ENCODE measurements at places on chromosomes 2 and 18. TPM values are rescaled to one million over a fixed set of nuclear protein-coding genes. Genes with fewer than 3 reads are reported as not detected.

The GALM gene
- 26.3 TPM for total RNA-seq

The KLHL41 gene
- total RNA-seq: not detected

The CNGA3 gene
- total RNA-seq: not detected

DNA sequence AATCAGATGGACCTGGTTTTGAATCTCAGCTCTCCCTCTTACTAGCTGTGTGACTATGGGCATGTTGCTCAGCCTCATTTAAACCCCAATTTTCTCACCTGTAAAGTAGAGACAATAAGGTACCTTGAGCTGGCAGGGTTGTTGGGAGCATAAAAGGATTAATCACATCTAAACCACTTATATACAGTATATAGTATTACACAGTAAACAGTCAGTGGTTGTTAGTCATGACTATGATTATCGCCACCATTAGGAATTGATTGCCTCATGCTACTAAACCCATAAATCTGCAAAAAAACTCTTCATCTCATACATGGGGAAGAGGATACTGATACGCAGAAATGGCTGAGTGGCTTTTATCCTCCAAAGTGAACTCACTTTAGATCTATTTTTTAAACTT is 65.8 kb downstream of the INO80D start:
- no peak overlapping the region for H3K27ac ChIP-seq
- H3K36me3 ChIP-seq: no peaks in the 10 kb centered on the region
- no peaks in the 10 kb centered on the region for H3K27me3 ChIP-seq
- H3K4me1 ChIP-seq: no peaks in the 10 kb centered on the region
- no peak for DNase-seq
- no peak overlapping the region for H3K4me3 ChIP-seq

DNA sequence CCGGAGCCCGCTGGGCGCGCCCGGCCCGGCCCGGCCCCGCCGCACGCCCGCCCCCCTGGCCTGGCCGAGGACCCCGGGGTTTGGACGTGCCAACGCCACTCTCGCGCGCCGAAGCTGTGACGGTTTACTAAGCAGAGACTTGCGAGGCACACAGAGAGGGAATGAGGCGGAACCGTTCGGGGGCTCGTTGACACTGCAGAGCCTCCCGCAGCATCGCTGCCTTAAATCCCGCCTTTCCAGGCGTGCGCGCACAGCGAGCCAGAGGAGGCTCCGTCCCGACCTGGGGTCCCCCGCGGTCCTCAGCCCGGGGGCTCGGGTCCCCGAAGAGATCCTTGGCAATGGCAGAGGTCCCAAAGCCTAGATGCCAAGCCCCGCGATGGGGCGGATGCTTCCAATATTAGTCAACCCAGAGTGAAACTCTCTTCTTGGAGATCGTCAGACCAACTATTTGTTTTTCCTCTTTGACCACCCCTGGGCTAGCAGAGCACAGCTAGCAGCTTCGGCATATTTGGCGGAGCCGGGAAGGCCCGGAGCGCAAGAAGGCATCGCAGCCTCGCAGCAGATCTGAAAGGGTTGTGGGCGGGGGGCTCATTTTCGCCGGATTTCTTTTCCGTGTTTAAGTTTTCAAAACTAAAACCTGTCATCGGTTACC is at the start of gene ZNF385B:
ZNF385B (minus strand) TSS at position 197 of the 652 bp plus-strand sequence.
- H3K27me3 ChIP-seq: peaks cover 35% of the 10 kb centered on the region
- no peak within 1 kb of the TSS for H3K27ac ChIP-seq
- no peaks in the 10 kb centered on the region for H3K36me3 ChIP-seq

DNA sequence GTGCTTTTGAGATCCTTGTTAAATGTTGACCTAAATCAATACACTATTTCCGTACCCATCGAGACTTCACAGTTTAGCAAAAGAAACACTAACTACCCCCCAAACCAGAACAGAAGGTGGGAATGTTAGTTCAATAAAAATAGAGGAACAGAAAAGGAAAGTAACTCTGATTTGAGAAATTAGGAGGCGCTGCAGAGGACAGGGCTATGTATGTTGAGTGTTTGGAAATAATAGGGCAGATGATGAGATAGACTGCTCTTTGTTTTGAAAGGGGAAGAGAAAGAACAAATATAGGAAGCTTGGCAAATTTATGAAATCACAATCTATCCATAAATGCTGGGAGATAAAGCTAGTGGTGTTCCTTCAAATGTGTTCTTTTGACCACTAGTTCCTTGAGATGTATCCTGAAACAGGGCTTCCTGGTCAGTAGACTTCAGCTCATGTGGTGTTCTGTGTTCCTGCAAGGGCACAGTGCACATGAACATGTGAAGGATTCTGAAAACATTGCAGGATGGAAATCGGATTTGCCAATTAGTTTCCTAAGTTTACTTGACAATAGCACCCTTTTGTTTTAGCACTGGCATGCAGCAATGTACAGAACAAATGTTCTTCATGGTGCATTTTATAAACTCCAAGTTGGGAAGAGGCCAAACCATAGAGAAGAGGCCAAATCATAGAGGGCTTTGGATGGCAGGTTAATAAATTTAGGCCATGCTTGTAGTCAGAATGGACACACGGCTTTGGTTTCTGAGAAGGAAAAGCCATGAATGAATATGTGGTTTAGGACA is 39.8 kb downstream of the RHBDD1 start:
- no peaks in the 10 kb centered on the region for H3K4me1 ChIP-seq
- H3K36me3 ChIP-seq: no peaks in the 10 kb centered on the region
- DNase-seq: no peak
- no peak overlapping the region for H3K4me3 ChIP-seq

- no peaks in the 10 kb centered on the region for H3K36me3 ChIP-seq
- no peak overlapping the region for H3K27ac ChIP-seq
- DNase-seq: no peak
- H3K4me1 ChIP-seq: peaks cover 13% of the 10 kb centered on the region
- no peak overlapping the region for H3K4me3 ChIP-seq
These were observed 127.4 kb downstream of the GBX2 start for GRCh38 chr2:236040600-236041328.

DNA sequence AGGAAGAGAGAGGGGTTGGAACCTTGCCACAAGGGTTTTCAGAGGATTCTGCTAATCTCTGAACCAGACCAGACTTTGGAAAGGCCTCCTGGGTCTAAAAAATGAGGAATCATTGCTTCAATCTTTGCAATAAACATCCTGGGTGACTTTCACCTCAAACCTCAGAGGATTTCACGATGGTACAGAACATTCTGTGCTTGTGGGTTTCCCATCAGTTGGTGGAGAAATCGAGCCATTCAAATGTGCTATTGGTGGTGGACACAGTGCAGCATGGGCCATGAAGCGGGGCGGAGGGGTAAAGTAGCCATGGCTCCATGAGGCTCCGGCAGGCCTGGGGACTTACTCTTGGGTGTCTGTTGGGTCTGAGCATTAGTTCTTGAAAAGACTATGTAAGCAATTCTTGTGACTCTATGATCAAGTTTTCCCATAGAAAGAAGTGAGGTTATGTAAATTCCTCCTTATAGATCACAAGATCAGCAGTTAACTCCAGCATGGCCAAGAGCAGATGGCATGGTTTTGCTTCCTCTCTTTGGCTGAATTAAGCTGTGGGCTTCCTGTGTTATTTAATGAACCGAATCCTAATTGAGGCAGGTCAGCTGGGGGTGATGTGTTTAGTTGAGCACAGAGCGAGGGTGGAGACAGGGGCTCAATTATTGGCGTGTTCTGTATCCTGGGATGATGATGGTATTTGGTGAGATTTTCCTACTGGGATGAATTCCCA is 1.9 kb upstream of the IL1R2 start:
- no peaks in the 10 kb centered on the region for H3K36me3 ChIP-seq
- DNase-seq: no peak

GRCh38 chr18:24027156-24027827 is 12.7 kb downstream of the TTC39C start:
- H3K4me1 ChIP-seq: peaks cover 46% of the 10 kb centered on the region
- no peak overlapping the region for H3K27ac ChIP-seq
- peak overlapping the region; percentile 47 for H3K4me3 ChIP-seq
- no peaks in the 10 kb centered on the region for H3K36me3 ChIP-seq
- DNase-seq: peak; percentile 21

DNA sequence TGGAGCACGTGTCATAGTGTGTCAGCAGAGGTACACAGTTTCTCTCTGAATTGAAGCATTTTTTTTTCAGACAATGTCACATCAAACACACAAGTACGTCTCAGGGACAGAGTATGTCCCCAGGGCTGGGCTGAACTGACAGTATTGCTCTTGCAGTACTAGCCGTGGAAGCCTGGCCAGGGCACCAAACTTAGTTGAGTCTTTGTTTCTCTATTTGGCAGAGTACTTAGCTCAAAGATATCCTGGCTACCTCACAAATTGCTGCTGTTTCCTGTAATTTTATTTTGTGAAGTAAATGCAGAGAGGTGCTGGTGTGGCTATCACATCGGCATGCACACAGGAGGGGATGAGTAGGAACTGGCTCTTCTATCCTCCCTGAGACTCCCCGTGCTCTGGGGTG is 691.6 kb upstream of the HS6ST1 start:
- no peak for DNase-seq
- peaks cover 41% of the 10 kb centered on the region for H3K27me3 ChIP-seq
- H3K27ac ChIP-seq: no peak overlapping the region
- no peak overlapping the region for H3K4me3 ChIP-seq
- H3K4me1 ChIP-seq: no peaks in the 10 kb centered on the region

GRCh38 chr2:241273210-241274020 is 42.1 kb downstream of the HDLBP start:
- H3K27ac ChIP-seq: 0 out of 2 replicates have a peak overlapping the region, but pooled peaks have one; percentile 18
- H3K27me3 ChIP-seq: no peaks in the 10 kb centered on the region
- peaks cover 9% of the 10 kb centered on the region for H3K36me3 ChIP-seq
- peak overlapping the region; percentile 65 for H3K4me3 ChIP-seq
- H3K4me1 ChIP-seq: peaks cover 31% of the 10 kb centered on the region

Data from PC-9 (cell line).